ENCODE measurements at places on chromosomes 1 and 21.

DNA sequence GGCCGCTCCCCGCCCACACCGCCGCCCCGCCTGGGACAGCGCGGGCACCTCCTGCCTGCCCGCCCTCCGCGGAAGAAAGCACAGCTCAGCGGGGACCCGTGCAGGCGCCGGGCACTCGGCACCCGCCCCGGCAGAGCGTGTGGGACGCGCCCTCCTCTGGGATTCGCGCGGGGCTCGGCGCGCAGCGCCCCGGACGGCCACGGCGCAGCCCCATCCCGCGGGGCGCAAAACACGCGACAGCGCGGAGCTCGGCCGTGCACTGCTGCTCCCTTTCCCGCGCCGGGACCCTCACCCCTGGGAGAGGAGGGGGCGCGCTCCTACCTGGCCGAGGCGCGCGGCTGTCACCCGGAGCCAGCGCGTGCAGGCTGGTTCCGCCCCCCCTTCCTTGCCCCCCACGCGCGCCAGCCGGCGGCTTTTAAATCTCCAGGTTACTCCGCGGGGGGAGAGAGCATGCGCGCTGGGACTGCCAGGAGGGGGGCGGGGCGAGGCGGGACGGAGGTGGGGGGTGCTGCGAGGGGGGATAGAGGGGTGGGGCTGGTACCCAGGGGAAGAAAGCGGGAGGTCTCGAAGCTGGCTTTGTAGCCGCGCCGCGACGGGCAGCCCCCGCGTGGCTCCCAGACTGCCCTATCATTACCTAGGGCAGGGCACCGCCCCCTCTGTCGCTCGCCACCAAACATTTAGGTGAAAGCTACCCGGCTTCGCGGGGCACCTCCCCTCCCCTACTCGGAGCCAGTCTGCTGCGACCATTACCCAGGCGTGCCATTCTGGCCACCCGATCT, at the start of gene SLC45A3:
Gene SLC45A3, minus strand, starts transcription at position 437 of the 779 bp plus-strand sequence. CDS start 15,853 bp downstream, outside the sequence.
- DNase-seq: no peak

DNA sequence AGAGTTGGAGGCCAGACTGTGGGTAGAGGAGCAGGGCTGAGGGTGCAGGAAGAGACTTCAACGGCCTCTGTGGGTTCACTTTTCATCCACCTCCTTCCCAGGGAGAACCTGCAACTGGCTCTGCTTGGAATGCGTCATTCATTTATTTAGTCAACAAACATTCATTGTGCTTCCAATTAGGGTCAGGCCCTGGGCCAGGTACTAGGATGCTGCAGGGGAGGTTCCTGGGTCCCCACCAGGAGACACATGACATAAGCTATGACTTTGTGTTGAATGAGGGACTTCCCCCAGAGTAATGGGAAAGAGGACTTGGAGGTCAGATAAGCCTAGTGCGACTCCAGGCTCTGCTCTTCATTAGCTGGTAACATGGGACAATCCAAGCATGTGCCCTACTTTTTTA, 46.3 kb upstream of the RPL11 start:
- no peak for DNase-seq

- no peak for DNase-seq
Observed at GRCh38 chr1:186575348-186575747, 104.9 kb downstream of the PTGS2 start.

- no peak for DNase-seq
Observed at GRCh38 chr1:101148980-101149379, 87.8 kb upstream of the S1PR1 start.

- DNase-seq: no peak
Observed at GRCh38 chr1:61674221-61674620, 50.7 kb downstream of the TM2D1 start.

- DNase-seq: no peak
Observed at GRCh38 chr21:44299085-44299457, 782 bp upstream of the PFKL start.

DNA sequence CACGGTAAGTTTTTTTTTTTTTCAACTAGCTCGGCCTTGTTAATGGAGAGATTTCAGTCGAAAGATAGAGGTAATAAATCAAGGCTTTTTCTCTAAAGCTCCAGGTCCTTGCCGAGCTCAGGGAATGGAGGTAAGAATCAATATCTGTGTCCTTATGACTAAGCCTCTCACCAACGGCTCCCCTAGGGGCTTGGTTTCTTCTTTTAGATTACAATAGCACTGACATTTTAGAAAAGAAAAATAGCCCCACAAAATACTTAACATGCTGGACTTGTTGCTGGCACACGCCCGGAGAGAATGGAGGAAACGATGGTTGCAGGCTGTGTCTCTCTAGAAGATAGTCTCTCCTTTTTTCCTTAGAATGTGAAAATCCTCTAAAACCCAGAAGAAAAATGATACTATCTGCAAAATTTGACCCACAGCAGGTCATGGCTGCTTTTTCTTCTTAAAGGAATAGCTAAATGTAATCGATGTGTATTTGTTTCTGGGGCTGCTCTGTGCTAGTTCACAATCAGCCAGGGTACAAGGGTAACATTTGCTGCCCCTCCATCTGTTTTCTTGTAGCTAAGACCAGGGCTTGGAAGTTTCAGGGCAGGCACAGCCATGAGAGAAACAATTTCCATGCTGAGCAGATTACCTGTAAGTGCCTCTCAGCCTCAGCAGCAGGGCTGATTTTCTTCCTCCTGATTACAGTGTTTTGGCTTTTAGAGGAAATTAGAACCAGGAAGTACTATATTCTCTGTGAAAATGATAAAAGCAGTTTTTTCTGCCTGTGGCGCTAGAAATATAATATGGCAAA, 86.2 kb upstream of the GNG12 start:
- DNase-seq: no peak

DNA sequence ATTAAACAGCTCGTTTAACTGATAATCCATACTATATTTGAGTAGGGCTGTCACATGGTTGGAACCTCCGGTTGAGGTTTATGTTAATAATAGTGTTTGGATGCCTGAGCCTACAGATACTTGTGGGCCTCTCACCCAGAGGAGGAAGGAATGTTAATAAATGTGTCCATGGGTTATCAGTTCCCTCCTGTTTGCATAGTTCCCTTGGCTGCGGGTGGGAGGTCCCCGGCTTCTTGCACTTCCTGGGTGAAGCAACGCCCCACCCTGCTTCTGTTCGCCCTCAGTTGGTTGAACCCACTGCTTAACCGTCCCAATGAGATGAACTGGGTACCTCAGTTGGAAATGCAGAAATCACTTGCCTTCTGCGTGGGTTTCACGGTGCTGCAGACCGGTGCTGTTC, 23.6 kb upstream of the GBP1 start:
- no peak for DNase-seq

DNA sequence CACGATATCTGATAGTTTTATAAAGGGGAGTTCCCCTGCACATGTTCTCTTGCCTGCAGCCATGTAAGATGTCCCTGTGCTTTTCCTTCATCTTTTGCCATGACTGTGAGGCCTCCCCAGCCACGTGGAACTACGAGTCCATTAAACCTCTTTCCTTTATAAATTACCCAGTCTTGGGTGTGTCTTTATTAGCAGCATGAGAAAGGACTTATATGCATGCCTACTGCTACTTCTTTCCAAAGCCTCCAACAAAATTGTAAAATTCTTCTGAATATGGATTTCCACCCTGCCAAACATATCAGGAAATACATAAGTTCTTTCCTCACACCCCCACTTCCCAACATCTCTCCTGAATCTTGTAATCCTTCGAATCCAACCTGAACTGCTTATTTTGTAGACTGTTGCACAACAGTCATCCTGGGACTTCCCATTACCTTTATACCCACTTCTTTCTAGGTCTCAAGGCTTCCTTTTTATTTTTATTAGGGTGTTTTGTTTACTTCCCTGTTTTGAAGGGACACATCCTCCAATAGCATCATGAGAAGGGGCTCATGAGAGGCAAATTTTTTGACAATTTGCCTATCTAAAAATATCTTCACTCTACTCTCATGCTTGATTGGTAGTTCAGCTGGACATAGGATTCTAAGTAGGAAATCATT, 67.5 kb upstream of the MUTYH start:
- DNase-seq: peak; percentile 2

DNA sequence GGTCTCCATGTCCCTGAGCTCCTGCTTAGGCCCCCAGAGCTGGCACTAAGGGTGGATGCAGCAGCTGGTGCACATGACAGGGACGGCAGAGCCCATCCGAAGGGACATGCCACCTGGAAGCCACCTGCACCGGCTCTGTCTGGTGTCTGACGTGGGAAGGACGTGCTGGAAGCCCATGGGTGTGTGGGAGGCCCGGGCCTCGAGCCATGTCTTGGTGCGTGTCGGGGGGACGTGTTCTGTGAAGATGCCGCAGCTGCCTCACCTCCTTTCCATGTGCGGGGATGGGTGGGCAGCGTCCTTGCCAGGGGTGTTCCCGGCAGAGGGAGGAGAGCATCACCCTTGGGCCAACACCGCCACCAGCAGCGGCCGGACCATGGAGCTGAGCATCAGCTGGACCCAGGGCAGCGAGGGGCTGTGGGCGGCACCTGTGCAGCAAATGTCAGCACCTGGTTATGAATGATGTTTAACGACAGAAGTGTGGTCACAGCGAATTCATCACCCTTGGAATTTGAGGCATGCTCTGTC, 15.5 kb upstream of the POFUT2 start:
- no peak for DNase-seq

GRCh38 chr1:151822404-151822803, 9.2 kb downstream of the RORC start:
- DNase-seq: no peak

DNA sequence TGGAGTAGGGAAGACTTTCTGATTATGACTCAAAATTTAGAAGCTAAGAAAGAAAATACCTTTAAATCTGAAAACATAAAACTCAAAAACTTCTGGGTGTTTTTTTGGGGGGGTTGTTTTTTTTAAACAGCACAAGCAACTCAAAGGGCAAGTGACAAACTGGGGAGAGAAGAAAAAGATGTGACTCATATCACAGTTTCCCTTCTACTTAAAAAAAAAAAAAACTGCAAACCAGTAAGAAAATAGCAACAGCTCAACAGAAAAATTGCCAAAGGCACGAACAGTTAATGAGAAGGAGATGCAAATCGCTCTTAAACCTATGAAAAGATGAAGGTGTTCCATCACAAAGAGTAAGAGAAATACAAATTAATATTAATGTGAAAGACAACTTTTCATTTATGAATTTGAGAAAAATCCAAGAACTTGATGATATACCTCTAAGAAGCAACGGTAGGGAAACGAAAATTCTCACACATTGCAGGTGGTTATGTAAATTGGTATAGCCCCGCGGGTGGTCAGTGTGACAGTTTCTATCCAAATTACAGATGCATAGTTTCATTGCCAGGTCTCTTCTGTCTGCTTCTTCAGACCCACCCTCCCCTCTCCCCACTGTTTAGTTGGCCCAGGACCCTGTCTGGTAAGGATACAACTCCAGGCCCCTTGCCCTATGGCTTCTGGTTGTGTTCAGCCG, 9.0 kb downstream of the IFNAR2 start:
- DNase-seq: no peak

DNA sequence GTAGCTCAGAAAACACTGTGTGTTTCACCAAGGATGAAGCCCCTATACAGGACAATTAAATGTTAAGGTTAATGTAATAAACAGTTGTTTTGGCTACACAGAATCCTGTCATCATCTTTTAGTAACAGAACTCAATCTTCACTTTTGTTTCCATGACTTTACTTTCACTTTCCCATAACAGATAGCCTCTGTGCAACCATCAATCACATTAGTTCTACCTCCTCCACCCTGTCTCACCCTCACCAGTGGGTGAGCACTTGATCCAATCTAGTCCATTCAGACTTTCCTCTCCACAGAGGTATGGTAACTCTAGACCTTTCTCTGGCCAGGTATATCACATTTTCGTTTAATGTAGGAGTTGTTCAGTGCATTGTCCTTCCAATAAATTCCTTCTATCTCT, 1018.5 kb downstream of the ADGRL2 start:
- DNase-seq: no peak

- DNase-seq: peak; percentile 95
Observed at GRCh38 chr1:21334214-21335087, 44.2 kb upstream of the ECE1 start.

DNA sequence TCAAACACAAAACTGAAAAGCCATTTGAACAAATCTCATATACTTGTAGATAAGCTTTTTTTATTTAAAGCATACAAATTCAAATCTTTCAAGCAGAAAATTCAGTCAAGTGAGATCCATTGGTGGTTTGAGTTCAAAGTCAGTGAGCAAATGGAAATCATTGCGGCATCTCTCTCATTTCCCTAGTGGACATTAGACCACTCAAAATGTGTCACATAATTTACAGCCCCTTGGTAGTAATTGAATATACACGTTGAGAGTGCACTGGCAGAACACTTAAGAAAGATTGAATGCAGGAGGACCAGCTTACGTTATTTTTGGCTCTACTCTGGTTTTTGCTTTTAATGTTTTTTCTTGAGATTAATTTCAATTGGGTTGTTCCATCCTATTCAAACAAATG, 633.7 kb downstream of the USP25 start:
- no peak for DNase-seq

GRCh38 chr1:243926803-243927245, 76.8 kb upstream of the AKT3 start:
- DNase-seq: peak; percentile 99

GRCh38 chr1:94942171-94943128, 15.5 kb upstream of the CNN3 start:
- DNase-seq: peak; percentile 90

DNA sequence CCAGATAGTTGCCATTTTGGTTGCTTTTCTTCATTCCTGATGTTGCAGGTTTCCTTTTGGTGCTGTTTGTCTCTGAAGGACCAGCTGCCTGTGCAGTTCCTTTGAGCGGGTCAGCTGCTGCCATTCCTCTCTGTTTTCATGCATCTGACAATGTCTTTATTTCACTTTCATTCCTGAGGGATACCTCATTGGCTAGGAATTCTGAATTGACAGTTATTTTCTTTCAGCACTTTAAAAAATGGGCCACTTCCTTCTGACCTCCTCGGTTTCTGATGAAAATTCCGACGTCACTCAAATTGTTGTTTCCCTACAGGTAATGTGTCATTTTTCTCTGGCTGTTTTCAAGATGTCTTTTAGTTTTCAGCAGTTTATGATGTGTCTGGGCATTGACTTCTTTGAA, 24.8 kb downstream of the CCSAP start:
- no peak for DNase-seq

GRCh38 chr1:3170561-3171453, 101.8 kb downstream of the PRDM16 start:
- no peak for DNase-seq

GRCh38 chr1:13764588-13765332, 64.8 kb downstream of the PRDM2 start:
- DNase-seq: no peak

DNA sequence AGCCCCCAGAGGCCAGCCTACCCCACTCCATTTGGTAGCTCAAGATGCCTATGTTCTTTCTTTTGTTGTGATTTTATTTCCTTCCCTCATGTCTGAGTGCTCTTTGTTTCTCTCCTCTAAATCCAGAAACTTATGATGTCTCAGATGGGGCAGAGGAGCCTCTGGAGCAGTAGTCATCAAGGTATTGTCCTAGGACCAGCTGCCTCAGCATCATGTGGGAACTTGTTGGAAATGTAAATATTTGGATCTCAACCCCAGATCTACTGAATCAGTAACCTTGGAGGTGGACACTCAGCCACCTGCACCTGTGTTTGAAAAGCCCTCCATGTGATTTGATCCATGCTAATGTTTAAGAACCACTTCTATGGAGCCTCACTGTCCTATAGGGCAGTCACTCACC, 593.1 kb upstream of the PLXNA2 start:
- no peak for DNase-seq

GRCh38 chr21:43201491-43201890, 32.7 kb downstream of the CRYAA start:
- DNase-seq: no peak
